Smooth muscle cell of the coronary artery (primary cell): ENCODE measurements at places on chromosomes 1 and 21. TPM values are rescaled to one million over a fixed set of nuclear protein-coding genes. Genes with fewer than 3 reads are reported as not detected.

S100A8 gene
- not detected in 2 replicates for total RNA-seq

FMN2 gene
- total RNA-seq: 10.6 and 29.3 TPM in 2 replicates

S100A7 gene
- not detected in 2 replicates for total RNA-seq

CFHR4 gene
- not detected in 2 replicates for total RNA-seq

F5 gene
- under 0.01 TPM in 1 of 2 replicates, not detected in the other for total RNA-seq

KCNJ9 gene
- under 0.01 TPM in 1 of 2 replicates, not detected in the other for total RNA-seq

GJA4 gene
- total RNA-seq: 0.12 and 40.6 TPM in 2 replicates

ATF6 gene
- 9.6 and 16.7 TPM in 2 replicates for total RNA-seq

RER1 gene
- 80.2 and 128 TPM in 2 replicates for total RNA-seq

LCE2B gene
- not detected in 2 replicates for total RNA-seq

LAMB3 gene
- 5.6 and 20.8 TPM in 2 replicates for total RNA-seq

CEP85 gene
- 2.3 and 6.5 TPM in 2 replicates for total RNA-seq

SGIP1 gene
- total RNA-seq: 8.6 and 14.9 TPM in 2 replicates

PDC gene
- 0.53 TPM in 1 of 2 replicates, not detected in the other for total RNA-seq

IL24 gene
- total RNA-seq: not detected in 2 replicates

HAPLN2 gene
- not detected in 2 replicates for total RNA-seq

CHI3L1 gene
- 0.15 and 231 TPM in 2 replicates for total RNA-seq

CA6 gene
- not detected in 2 replicates for total RNA-seq

TFF2 gene
- total RNA-seq: not detected in 2 replicates

BMP8A gene
- total RNA-seq: 0.08 and 0.47 TPM in 2 replicates

STUM gene
- 0.23 TPM in 1 of 2 replicates, not detected in the other for total RNA-seq

RGS4 gene
- total RNA-seq: 31.8 and 648 TPM in 2 replicates

RYR2 gene
- total RNA-seq: under 0.01 TPM in 1 of 2 replicates, not detected in the other

TRIM67 gene
- 0.23 TPM in 1 of 2 replicates, not detected in the other for total RNA-seq

LCE1B gene
- not detected in 2 replicates for total RNA-seq

ARMH1 gene
- total RNA-seq: 0.60 and 3.5 TPM in 2 replicates

MROH9 gene
- total RNA-seq: 0.15 and 0.59 TPM in 2 replicates

PHTF1 gene
- total RNA-seq: 16.4 and 26.1 TPM in 2 replicates
